K562 (cell line): ENCODE measurements at places on chromosomes 3 and 15. TPM values are rescaled to one million over a fixed set of nuclear protein-coding genes. Genes with fewer than 3 reads are reported as not detected.

- DNase-seq = no peak
These were observed 263.9 kb downstream of the DIPK2A start for GRCh38 chr3:144235489-144235888.

- no peak for DNase-seq
These were observed 27.3 kb downstream of the PARP16 start for GRCh38 chr15:65259367-65259797.

- DNase-seq = no peak
These were observed 1.1 kb upstream of the THSD4 start for GRCh38 chr15:71114066-71114680.

GRCh38 chr3:53571264-53571663 lies 76.9 kb downstream of the CACNA1D start:
- no peak for DNase-seq

Gene PLSCR1
- 63.8 and 66.2 TPM in 2 replicates for total RNA-seq
